ENCODE measurements at places on chromosomes 5 and 9.
A peak's percentile ranks its signal among the peaks of the same experiment; 100 is the strongest.

DNA sequence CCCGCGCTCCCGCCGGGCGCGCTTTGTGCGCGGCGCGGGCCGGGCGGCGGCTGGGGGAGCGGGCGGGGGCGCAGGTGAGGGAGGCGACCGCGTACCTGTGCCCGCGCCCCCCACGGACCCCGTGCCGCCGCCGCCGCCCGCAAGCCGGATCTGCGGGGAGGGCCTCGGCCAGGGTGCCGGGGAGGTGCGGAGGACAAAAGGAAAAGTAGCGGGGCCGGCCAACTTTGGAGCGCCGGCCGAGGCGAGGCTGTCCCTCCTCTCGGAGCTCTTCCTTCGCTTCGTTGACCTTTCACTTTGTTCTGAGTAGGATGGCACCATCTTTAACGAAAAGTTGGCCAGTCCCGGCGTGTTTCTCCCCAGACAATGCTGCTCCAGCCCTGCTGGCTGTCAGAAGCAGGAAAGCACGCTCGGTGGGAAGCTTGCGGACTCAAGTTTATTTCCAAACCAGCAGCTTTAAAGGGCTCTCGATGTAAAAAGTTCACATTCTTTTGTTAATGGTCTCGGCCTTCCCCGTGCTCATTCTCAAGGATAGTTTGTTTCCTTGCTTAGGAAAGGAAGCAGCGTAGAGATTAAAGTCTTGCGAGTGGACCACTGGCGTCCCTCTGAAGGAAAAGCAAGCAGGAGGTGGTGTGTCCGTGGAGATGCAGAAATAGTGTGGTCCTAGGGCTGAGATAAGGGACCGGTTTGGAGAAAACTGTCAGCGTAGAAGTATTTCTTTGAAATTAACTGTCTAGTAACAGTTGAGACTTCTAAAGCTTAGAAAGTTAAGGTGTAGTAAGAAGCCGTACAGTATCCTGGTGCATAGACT is 639 bp downstream of the EHMT1 start:
- DNase-seq: no peak

GRCh38 chr9:105248691-105249090 is 4.2 kb downstream of the SLC44A1 start:
- no peak for DNase-seq

DNA sequence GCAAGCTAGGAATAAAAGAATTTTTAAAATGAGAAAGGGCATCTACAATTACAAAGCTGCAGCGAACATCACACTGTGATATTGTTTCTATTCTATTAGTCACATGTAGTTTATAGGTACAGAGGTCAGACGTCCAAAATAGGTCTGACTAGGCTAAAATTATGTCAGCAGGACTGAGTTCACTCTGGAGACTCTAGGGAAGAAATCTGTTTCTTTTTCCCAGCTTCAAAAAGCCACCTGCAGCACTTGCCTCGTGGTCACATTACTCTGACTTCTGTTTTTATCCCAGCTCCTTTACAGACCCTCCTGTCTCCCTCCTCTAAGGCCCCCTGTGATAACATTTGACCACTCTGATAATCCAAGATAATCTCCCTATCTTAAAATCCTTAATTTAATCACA is 5.1 kb upstream of the CKS2 start:
- DNase-seq: no peak

- no peak for DNase-seq
These were observed 285.1 kb upstream of the CDH6 start for GRCh38 chr5:30908356-30908755.

DNA sequence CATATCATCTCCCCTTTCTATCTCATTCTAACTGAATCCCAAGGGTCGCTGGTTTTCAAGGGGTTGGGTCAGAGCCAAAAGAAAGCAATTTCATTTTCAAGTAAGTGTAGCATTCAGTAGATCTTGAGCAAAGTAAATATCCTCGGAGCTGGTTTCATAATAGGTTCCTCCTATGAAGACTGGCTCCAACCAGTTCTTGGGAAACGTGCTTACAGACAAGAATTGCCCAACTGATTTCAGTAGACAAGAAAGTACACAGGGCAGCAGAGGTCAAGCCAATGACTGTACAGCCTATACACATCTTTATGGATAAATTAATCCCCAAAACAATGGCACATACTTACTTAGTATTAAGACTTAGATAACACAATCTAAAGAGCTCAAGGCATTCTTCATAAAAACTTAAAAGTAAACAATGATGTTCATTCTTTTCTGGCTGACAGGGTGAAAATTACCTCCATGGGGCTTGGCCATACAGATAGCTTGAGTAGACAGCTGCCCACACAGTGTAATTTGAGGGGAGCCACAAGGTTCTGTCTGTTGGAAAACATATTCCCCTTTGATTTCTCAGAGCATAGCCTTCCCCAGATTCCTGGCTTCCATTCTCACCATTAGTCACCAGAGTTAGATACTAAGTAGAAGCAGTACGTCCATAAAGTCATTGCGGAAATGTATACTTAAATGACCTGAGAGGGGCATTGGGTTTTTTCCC is 163.9 kb downstream of the ARRDC3 start:
- DNase-seq: no peak

- no peak for DNase-seq
These were observed 137.6 kb upstream of the ZNF618 start for GRCh38 chr9:113738496-113738892.

DNA sequence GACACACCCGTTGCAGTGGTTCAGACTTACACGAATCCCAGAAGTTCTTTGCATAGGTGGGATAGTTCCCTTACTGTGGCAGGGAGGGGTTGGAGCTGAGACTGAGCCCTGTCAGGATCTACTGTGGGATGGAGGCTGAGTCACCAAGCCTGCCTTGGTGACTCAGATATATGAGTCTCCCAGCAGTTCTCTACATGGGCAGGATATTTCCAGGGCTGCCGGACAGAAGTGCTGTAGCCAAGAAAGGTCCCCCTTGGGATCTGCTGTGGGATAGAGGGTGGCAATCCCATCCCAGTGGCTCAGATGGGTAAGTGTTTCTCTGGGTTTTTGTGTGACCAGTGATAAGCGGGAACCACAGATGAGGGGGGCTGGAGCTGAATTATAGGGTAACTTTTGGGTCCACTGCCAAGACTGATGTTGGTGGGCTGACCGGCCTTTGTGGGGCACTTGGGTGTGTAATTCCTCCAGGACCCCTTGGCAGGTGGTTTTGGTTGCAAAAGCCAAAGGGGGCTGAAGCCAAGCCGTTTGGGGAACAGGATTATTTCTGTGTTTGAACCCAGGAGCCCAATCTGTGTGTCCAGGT is 18.7 kb downstream of the XRCC4 start:
- no peak for DNase-seq

- no peak for DNase-seq
These were observed 77.8 kb downstream of the AOPEP start for GRCh38 chr9:94804316-94804715.

- DNase-seq: no peak
These were observed 198.9 kb upstream of the SLC27A6 start for GRCh38 chr5:128766406-128766805.

- DNase-seq: no peak
These were observed 156.4 kb downstream of the ARHGAP26 start for GRCh38 chr5:142926549-142926948.

DNA sequence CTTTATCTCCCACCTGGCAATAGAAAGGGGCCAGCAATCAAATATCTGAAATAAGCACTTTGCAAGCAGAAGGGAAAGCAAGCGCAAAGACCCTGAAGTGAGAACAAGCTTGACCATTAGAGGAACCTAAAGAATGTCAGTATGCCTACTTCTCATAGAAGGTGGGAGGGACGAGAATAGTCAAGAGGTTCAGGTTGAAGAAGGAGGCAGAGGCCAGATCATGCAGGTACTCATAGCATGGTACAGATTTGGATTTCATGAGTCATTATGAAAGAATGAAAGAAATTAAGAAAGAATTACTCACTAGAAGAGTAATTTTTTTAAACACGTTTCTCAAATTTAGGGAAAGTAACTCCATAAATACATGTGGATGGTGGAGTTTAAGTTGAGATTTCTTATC is 33.7 kb downstream of the MCTP1 start:
- DNase-seq: no peak

GRCh38 chr5:24632353-24632752 is 12.4 kb downstream of the CDH10 start:
- DNase-seq: no peak

DNA sequence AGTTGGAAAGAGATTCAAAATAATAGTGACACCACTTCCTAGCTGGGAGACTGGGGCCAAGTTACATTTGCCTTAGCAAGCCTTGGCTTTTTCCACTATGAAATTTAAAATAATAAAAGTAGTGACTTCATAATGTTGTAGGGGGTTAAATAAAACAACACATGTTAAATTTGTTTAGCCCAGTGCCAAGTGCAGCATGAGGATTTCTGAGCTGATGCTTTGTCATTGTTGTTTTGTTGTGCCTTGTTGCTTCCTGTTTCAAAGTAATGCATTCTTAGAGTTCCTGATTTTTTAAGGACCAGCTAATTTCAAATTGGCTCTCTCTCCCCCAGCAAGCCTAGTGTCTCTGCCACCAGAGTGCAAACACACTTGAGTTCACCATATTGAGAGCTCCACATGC is 270.7 kb upstream of the PAPPA start:
- DNase-seq: no peak

DNA sequence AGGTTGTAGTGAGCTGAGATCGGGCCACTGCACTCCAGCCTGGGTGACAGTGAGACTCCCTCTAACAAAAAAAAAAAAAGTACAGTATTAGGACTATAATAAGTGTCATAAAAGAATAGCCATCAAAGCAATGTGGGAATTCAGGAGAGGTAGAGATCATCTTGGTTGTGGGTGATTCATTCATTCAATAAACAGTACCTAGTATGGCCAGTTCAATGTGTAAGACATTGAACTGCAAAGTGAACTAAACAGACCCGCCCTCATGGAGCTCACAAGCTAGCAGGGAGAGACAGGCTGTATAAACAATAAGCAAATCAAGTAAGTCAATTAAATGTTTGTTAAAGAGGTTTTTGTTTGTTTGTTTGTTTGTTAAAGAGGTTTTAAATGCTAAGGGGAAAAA is 146.1 kb upstream of the RANBP3L start:
- DNase-seq: no peak

DNA sequence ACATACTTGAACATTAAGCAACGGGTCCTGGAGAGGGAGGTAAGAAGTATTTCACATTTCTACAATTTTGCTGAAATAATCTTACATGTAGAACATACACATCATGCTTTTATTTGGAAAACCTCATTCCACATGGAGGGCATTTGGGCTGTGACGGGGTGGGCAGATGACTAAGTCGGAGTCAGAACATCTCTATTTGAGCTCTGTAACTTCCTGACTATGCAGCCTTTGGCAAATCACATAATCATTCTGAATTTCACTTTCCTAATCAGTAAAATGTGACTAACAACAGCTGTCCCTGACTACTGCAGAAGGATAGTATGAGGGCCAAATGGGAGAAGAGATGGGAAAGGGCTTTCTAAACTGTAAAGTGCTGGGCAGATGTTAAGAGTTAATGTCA is 17.1 kb upstream of the IL6ST start:
- DNase-seq: peak; percentile 29

DNA sequence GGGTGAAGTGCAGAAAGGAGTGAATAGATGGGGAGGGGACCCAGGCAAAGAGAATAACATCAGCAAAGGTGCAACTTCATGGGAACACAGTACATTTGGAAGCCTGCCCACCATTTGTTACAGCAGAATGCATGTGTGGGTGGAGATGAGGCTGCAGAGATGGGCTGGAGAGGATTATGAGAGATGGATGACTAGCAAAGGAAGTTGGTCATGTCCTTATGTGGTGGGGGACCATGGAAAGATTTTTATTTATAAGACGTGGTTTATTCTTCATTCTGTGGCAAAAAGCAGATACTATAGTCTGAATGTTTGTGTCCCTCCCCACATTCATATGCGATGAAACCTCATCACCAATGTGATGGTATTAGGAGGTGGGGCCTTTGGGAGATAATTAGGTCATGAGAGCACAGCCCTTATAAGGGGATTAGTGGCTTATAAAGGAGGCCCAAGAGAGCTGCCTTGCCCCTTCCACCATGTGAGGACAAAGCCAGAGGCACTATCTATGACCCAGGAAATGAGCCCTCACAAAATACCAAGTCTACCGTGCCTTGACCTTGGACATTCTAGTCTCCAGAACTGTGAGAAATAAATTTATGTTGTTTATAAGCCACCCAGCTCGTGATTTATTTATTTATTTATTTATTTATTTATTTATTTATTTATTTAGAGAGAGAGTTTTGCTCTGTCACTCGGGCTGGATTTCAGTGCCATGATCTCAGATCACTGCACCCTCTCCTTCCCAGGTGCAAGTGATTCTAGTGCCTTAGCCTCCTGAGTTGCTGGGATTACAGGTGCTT is 483.7 kb downstream of the RAB3C start:
- no peak for DNase-seq

GRCh38 chr5:67043796-67044511 is 152.6 kb downstream of the CD180 start:
- no peak for DNase-seq

DNA sequence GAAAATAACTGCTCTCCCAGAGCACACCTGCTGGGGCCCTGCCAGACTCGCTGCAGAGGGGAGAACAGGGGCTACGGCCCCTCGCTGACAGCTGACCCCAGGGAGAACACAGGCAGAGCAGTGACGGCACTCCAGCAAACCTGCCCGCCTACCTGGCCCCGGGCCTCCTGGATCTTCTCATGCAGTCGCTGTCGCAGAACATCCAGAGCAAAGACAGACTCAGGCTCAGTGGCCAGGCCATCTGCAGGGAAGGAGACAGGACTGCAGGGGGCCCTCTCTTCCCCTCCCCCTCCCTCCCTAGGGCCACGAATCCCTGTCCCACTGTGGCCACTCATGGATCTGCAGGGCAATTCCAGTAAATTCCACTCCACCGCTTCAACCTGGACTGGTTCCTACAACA is 2.4 kb downstream of the SURF6 start:
- DNase-seq: no peak

- no peak for DNase-seq
These were observed 7.3 kb downstream of the ANKH start for GRCh38 chr5:14864181-14864812.

DNA sequence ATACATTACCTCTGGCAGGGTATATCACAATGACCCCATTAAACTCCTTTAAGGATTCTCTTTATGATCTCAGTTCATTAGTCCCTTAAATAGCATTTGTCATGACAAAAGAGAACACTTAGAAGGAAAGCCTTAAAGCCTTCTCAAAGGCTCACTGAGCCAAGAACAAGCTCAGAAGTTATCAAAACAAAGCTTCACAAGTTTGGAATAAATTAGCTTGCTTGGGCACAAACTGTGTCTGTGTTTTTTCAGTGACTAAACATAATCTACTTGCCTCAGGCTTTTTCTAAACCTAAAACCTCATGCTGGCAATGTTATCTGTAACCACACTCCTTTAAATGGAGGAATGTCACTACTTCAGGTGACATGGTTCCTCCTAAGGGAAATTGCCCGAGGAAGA is 1114.9 kb upstream of the C9orf72 start:
- no peak for DNase-seq

GRCh38 chr5:74500110-74500917 is 140.2 kb downstream of the ENC1 start:
- DNase-seq: no peak

- no peak for DNase-seq
These were observed 1180.4 kb downstream of the CDH9 start for GRCh38 chr5:25858019-25858418.
